Left forelimb (tissue), 1 donor: ENCODE measurements at places on chromosomes 2 and 18.

DNA sequence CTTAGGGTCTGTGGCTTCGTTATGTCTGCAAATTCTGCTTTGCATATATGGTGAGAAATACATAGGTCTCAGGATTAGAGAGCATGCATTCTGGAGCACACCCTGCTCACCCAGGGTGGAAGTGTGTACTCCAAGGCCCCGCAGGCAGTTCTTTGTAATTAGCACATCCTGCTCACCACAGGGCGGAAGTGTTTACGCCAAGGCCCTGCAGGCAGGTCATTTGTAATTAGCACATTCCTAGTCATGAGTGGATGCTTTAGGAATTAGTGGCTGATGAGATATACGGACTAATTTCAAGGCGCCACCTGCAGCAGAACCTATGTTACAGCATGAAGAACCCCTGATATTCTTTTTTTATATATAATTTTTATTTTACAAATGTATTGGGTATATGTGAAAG is 4.2 kb downstream of the ALLC start:
- peak; percentile 46 for DNase-seq

- DNase-seq, result no peak
These were observed 43.7 kb downstream of the RHOB start for GRCh38 chr2:20490300-20491181.

DNA sequence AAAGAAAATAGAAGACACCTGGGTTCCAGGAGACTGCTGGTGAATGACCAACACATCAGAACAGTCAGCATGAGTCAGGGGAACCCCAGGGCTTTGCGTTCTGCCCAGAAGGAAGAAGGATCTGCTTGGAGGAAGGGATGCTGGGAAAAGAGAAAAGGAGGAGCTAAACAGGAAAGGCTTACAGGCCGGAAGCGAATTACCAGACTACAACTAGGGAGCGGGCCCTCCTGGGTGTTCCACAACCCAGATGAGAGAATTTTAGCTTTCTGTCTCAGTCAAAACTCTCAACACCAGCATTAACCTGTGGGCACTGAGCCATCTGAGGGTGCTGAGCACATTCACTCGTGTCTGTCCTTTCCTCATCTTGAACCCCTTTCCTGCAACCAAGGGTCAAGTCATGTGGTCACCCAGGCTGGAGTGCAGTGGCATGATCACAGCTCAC is 19.2 kb downstream of the CDC42EP3 start:
- no peak for DNase-seq

DNA sequence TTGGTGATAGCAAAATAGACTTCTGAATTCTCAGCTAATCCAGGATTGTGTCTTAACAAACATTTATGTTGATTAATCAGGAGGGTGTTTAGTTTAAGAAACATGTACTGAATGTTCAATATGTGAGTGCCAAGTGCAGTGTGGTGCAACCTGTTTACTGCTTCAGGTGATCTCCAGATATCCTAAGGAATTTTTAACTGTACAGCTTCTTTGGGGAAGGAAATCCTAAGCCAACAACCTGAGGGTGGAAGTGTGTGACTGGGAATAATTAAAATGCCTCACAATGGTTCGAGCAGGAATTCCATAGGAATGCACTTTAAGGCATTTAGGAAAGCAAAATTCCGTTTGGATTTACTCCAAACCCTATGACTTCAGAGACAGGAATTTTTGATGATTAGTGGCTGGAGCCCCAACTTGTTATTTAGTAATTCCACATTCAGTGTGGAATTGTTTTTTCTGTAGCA is 16.4 kb downstream of the CRIM1 start:
- DNase-seq, result no peak

- DNase-seq, result no peak
These were observed 668.0 kb upstream of the FAM98A start for GRCh38 chr2:34266908-34267697.
